ENCODE measurements at places on chromosomes 2 and 18. TPM values are rescaled to one million over a fixed set of nuclear protein-coding genes. Genes with fewer than 3 reads are reported as not detected.

DNA sequence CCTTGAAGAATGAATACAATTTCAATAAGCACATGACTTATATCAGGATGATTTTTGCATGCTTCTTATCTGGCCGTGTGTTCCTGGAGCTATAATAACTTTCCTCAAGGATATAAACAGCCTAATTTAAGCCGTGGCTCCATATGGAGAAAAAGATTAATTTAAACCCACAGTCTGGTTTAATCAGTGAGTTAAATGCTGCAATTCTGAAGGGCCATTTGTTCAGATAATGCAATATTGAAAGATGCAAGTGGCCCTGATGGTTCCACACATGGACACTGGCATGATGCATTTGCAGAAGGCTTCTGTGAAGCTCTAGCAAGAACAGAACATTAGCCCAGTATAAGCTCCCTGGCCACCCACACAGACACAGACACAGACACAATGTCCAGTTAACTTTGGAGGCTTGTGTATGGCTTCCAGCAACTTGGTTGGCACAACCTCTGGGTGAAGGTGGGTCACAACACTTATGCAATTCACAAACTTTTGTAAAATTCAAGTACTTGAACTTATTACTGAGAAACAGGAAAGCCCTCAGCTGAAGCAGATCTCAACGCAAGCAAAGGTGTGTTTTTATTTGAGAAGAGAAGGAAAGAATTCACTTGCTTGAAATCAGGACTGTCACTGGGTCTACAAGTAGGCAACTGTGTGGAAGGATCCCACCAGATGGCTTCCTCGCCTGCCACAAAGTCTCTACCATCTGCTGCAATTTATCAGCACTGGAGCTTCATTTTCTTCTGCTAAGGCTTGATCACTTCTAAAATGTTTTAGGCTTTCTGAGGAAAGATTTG lies 63.3 kb downstream of the MDH1 start:
- ATAC-seq, result no peak

DNA sequence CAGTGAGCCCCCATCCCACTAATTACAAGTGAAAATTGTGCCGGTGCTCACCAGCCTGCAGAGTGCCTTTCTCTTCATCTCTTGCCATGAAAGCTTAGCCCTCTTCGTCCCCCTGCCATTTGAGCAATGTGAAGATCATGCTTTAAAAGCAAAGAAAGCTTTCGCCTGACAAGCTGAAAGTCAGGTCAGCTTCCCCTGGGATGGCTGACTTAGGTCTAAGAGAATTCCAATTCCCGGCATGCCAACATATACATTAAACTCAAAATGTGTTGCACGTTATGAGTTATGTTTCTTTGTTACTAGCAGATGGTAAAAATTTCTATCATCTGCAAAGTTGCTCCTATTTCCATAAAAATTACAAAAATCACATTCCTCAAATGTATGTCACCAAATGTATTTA lies 129.8 kb downstream of the AFF3 start:
- ATAC-seq, result no peak

DNA sequence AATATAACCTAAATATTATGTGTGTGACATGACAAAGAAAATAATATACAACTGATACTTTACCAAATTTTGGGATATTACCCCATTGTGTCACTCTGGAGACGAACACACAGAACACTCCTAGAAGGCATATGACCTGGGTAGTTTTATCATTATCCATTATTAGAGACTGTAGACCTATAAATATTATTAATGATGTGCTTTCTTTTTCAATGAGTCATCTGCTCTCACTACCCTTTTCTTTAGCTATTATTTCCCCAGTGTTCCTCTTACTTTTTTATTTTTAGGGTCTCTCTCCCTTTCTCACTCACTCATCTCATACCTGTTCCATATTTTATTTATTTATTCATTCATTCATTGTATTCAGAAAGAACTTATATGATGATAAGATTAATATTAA lies 143.3 kb upstream of the ITGA4 start:
- no peak for ATAC-seq

GRCh38 chr2:98507891-98508708 lies 63.4 kb downstream of the INPP4A start:
- ATAC-seq, result peak; percentile 31

GRCh38 chr2:189116979-189117378 lies 62.6 kb downstream of the COL5A2 start:
- ATAC-seq, result no peak

DNA sequence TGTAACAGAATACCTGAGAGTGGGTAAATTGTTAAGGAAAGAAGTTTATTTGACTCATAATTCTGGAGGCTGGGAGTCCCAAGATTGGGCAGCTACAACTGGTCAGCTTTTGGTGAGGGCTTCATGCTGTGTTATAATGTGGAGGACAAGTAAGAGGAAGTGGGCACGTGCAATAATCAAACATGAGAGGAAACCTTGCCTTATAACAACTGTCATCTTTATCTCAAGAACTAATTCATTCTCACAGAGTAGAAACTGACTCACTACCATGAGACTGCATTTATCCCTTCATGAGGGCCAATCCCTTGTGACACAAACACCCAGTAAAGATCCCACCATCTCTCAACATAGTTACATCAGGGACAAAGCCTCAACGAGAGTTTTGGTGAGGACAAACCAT lies 318.1 kb upstream of the NT5C1B start:
- ATAC-seq, result no peak

The DYNAP gene
- total RNA-seq, result 0.43 TPM

DNA sequence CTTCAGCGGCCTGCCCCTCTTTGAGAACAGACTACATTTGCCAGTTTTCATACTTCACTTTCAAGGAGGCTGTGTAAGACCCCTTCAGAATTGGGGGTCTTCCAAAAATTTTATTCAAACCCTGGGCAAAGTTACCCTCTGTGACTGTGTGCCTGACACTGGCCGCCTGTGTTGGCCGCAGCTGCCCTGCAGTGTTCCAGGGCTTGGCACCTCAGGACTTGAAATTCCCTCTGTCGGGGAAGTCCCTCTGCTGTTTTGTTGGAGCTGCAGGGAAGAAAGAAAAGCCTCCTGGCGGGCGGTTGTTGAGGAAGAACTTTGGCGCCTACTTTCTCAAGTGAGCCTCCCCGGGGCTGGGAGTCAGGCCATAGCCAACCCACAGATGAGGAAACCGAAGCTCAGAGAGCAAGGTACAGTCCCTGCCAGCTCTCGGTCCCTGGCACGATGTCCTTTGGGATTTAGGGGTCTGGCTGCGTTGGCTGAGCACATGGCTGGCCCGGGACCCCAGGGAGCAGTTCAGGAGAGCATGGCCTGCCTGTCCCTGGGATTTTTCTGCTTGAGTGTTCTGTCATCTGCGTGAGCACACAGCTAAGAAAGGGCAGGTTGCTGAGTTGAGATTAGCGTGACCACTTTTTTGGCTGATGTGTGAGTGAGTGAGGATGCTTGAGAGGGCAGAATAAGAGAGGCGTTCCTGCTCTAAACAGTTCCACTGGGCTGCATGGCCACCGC lies 17.9 kb upstream of the ASB1 start:
- no peak for ATAC-seq

DNA sequence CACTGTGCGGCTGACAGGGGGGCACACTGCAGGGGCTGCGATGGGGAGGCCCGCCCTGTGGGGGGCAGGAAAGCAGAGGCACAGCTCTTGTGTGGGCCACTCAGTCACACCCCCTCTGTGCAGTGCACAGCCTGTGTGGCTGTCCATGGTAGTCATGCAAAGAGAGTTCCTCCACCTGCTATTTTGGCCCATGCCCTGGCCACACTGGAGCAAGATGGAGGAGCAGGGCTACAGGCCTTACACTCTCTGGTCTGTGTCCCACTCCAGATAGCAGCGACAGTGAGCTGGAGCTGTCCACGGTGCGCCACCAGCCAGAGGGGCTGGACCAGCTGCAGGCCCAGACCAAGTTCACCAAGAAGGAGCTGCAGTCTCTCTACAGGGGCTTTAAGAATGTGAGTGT lies 28.5 kb upstream of the FAHD2A start:
- ATAC-seq, result no peak

- no peak for ATAC-seq
Observed at GRCh38 chr2:74550231-74550630, 3.5 kb downstream of the LOXL3 start.

DNA sequence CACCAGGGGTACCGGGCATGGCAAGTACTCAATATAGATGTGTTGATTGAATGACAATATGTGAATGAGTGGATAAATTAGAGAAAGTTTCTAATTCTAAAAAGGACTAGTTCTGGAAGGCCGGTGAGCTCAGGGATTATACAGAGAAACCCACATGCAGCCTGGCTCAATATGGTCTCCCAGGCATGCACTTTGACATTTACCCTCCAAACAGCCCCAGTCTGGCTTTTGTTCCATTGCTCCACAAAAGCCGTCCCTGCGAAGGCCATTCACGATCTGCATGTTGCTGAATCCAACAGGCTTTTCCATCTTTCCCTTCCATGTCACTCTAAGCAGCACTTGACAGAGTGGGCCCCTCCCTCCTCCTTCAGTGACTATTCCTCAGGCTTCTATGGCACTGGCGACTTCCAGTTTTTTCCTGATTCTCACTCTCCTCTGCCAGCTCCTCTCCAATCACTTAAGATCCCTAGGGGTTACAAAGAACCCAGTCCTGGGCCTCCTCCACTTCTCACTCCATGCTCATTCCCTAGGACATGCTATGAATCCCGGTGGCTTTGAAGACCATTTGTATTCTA lies 266.7 kb downstream of the AFF3 start:
- peak; percentile 74 for ATAC-seq
